Activated CD4-positive, alpha-beta T cell treated with anti-CD3 and anti-CD28 coated beads, Interleukin-2, Interleukin-4, amounts not matched to agents 100 ng/mL and 50 ng/mL, durations not matched to agents 16 hours and 8 hours (primary cell): ENCODE measurements at places on chromosomes 2 and 18.
A peak's percentile ranks its signal among the peaks of the same experiment; 100 is the strongest.

- no peak for DNase-seq
Observed at GRCh38 chr2:11754700-11755015, 8.2 kb downstream of the LPIN1 start.

- DNase-seq, result peak; percentile 34
Observed at GRCh38 chr18:58671632-58672564, 633 bp downstream of the MALT1 start.

DNA sequence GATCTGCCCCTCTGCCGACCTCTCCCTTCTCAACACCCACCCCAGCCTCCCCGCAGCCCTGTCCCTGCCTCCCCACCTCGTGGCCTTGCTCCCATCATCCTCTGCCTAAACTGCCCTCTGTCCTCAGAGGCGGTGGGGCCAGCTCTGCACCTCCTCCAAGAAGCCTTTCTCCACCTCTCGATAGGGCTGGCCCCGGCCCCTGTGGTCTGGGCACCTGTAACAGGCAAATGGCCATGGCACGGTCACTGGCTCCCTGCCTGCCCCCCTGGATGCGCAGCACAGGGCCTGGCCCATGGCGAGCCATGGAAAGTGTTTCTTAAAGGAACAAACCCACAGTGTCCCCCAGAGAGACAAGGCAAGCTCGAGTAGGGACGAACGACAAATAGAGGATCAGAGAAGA lies 42.0 kb downstream of the MYO7B start:
- DNase-seq, result no peak

DNA sequence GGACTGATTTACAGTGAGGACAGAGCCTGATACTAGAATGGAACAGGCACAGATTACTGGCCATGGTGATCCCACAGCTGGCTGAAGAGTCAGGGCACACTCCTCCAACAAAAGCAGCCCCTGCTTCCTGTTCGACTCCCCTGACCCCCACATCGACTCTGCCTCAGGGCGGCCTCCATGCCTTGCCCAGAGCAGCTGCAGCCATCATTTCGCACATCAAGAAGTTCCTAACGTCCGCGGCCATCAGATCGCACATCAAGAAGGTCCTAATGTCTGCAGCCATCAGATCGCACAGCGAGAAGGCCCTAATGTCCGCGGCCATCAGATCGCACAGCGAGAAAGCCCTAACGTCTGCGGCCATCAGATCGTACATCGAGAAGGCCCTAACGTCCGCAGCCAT lies 192.8 kb upstream of the PXDN start:
- no peak for DNase-seq

DNA sequence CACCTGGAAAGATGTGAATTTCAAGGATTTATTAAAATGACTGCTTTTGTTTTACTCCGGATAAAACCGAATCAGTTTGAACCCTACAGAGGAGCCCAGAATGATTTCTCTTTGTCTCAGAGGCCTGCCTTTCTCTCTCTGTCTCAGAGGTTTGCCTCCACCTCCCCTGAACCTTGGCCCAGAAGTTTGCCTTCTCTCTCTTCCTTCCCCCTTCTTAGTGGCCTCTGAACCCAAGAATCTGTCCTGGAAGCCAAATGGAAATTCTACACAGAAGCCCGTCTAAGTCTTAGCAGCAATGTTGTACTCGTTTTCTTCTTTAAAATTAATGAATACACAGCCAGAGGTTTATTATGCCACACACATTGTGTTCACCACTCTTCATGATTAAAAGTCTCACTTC lies 200.7 kb downstream of the SOCS6 start:
- no peak for DNase-seq

DNA sequence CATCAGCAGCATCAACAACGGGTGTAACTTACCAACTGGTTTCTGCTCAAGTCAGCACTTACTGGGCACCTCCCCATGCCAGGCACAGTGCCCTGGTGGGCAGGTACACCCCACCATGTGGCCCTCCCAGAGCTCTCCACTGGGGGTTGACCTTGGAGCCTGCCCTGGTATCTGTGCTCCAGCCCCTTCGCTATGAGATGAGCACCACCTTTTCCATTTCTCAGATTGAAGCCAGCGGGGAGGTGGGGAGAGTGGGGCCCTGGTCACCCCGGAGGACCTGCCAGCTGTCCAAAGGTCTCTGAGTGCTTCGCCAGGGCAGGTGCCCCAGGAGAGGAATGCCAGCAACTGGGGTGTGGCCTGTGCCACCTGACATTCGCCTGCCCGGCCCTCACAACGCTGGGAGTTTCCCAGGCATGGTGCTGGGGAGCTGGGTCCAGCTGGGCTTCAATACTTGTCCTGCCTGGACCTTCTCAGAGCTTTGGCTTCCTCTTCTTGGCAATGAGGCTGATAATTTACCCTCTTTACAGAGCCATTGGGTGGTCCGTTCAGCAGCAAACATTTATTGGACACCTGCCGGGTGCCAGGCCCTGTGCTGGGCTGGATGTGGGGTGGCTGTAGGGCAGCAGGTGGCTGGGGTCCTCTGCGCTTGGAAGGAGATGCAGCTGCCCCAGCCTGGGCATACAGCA lies 5.9 kb upstream of the ZAP70 start:
- no peak for DNase-seq

DNA sequence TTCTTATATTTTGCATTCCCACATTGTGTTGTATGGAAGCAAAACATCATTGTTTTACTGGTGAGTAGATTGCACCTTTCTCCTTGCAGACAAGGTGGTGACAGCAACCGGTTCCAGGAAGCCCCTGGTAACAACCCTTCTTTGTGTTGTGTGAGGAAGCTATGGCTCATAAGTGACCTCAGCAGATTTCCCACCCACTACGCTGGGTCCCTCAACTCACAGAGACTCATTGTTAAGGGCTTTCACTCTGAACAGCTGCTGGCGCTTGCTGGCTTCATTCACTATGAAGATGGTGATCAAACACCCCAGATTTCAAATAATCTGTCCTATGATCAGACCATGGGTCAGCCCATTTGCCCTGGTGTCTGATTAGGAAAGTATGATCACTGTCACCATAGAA lies 53.4 kb downstream of the WIPF1 start:
- no peak for DNase-seq

- DNase-seq, result no peak
Observed at GRCh38 chr2:224360801-224361251, 41.1 kb downstream of the FAM124B start.

GRCh38 chr2:187617905-187618304 lies 63.7 kb upstream of the TFPI start:
- no peak for DNase-seq

DNA sequence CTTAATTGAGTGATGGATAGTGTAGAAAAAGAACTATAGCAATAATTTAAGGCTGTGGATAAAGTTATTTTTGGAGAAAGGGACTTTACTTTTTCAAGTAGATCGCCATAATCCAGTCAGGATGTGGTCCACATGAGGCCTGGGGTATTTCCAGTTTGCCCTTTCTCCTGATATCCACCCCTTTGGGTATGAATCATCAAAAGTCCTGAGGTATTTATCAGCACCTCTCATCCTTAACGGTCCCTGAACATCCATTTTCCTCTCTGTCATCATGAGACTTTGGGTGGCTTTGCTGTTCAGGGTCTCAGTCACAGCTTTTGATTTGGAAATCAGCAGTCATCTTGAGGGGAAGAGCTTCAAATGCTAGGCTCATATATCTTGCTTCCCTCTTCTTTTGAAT lies 39.3 kb upstream of the ELAC1 start:
- no peak for DNase-seq

DNA sequence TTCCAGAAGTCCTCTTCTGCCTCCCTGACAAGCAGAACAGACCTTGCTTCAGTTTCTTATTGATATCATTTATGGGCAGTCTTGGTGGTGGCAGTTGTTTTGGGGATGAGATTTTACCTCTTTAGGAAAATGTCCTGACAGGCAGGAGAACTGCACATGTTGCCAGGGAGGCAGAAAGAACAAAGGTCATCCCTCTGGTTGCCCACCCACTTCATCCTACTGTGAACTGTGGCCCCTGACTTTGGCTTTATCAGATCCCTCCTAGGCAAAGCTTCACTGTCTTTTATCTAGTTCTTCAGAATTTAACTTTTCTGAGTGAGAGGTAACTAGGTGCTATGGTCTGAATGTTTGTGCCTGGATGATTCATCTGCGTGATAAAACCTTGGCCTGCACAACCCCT lies 2071.3 kb upstream of the CELF4 start:
- DNase-seq, result no peak

DNA sequence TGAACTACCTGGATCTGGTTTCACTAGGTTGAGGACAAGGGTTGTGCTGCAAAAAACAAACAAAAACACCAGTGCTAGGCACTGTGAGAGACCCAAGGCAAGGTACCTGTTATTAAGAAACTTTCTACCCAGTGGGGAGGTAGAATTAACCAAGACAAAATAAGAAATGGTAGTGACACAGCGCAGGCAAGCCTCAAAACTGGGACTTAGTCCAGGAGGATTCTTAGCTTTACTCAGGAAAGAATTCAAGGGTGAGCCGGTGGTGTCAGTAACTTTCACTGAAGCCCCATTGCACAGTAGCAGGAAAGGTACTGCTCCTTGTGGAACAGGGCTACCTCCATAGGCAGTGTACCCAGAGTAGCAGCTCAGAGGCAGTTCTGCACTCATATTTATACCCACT lies 131.6 kb downstream of the SCG2 start:
- no peak for DNase-seq

GRCh38 chr2:160349306-160349705 lies 144.3 kb downstream of the RBMS1 start:
- no peak for DNase-seq

- DNase-seq, result no peak
Observed at GRCh38 chr18:58456625-58457024, 172.3 kb downstream of the ALPK2 start.

GRCh38 chr18:15005313-15006130 lies 257.6 kb downstream of the ANKRD30B start:
- no peak for DNase-seq

GRCh38 chr18:12011957-12012549 lies 30.7 kb downstream of the IMPA2 start:
- DNase-seq, result no peak

DNA sequence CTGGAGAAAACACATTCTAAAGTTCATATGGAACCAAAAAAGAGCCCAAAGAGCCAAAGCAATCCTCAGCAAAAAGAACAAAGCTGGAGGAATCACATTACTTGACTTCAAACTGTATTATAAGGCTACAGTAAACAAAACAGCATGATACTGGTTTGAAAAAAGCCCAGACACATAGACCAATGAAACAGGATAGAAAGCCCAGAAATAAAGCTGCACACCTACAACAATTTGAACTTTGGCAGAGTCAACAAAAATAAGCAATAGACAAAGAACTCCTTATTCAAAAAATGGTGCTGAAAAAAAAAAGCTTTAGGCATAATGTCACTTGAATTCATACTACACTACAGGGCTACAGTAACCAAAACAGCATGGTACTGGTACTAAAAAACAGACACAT lies 289.6 kb downstream of the NR4A2 start:
- no peak for DNase-seq

DNA sequence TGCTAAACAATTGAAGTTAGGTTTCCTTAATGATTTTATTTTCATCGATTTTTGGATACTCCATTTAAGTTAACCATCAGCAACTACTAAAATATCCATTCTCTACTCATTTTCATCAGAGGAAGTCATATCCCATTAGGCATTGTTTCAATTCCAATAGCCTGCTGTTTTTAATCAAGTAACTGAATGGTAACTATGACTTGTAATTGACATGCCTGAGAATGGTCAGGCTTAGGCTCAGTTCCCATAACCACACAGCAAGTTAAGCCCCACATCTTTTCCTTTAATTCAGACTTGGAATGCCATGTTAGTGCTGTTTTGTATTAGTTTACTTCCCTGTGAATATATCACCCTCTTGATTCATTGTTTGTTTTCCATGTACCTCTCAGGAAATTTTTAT lies 398.8 kb downstream of the ARHGAP15 start:
- no peak for DNase-seq

- DNase-seq, result no peak
Observed at GRCh38 chr2:241001413-241002274, 3.2 kb downstream of the SNED1 start.

DNA sequence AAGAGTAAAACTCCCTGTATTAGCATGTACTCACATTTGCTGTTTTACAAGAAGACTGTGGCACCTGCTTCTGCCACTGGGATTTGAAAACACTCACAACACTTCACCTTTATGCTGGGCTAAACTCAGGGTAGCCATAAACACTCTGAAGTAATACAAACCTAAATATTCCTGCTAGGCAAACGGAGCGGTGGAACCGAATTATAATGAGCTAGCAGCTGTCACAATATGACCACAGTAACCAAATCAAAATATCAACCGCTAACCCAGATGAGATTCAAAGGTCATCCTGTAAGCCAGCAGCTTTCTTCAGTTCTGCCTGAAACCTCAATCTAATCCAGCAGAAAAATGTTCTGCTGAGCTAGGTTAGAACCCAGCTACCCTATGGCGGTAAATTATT lies 132.1 kb downstream of the TCF4 start:
- DNase-seq, result no peak

DNA sequence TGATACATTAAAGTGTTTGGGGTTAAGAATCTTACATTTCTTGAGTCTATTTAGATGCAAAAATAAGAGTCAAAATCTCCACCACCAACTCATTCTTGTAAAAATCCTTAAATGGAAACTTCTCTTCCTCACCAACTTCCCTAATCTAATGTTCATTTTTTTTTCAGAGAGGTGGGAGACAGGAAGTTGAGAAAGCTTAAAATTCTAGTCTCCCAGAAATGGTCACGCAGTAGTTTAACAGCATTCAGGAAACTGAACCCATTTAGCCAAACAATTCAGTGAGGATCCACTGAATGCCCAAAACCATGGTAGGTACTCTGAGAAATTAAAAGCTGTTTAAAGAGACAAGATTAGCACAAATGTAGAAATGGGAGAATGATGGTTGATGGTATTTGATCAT lies 69.0 kb downstream of the TXNL1 start:
- DNase-seq, result no peak

GRCh38 chr2:3005859-3006501 lies 371.6 kb downstream of the EIPR1 start:
- DNase-seq, result no peak

GRCh38 chr18:22060361-22060760 lies 109.0 kb upstream of the GATA6 start:
- DNase-seq, result no peak

GRCh38 chr2:42031281-42032223 lies 16.3 kb upstream of the PKDCC start:
- DNase-seq, result no peak
